ENCODE measurements at places on chromosomes 7 and 10.

GRCh38 chr10:44389150-44389549 is 4.3 kb upstream of the CXCL12 start:
- no peak for DNase-seq

- no peak for DNase-seq
Measured at GRCh38 chr7:88115816-88116215, 104.0 kb downstream of the SRI start.

GRCh38 chr10:26025523-26025922 is 91.5 kb downstream of the MYO3A start:
- no peak for DNase-seq

- DNase-seq: no peak
Measured at GRCh38 chr7:122746948-122747347, 44.2 kb upstream of the RNF148 start.

DNA sequence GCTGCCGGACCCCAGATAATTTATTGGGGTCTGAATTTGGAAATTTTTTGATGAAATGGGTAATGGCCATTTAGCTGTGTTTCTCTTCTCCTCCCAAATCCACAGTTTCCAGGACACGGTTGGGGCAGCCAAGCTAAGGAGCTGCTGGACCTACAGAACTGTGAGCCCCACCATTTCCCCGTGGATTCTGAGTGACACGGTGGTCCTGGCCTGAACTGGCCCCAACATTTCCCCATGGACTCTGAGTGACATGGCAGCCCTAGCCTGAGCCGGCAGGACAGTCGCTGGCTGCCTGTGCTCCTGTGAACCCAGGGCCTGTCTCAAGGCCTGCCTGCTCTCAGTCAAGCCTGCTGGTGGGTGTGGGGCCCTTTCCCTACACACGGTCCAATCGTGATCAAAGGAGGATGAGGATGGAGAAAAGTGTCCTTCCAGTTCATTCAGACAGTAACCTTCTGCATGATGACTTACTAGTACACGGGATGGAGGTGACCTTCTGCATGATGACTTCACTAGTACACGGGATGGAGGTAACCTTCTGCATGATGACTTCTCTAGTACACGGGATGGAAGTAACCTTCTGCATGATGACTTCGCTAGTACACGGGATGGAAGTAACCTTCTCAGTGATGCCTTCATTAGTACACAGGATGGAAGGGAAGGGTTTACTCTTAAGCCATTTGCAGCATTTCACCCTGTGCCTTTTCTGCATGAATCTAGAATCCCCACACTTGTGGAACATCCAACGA is 359.9 kb downstream of the GLRX3 start:
- DNase-seq: no peak

DNA sequence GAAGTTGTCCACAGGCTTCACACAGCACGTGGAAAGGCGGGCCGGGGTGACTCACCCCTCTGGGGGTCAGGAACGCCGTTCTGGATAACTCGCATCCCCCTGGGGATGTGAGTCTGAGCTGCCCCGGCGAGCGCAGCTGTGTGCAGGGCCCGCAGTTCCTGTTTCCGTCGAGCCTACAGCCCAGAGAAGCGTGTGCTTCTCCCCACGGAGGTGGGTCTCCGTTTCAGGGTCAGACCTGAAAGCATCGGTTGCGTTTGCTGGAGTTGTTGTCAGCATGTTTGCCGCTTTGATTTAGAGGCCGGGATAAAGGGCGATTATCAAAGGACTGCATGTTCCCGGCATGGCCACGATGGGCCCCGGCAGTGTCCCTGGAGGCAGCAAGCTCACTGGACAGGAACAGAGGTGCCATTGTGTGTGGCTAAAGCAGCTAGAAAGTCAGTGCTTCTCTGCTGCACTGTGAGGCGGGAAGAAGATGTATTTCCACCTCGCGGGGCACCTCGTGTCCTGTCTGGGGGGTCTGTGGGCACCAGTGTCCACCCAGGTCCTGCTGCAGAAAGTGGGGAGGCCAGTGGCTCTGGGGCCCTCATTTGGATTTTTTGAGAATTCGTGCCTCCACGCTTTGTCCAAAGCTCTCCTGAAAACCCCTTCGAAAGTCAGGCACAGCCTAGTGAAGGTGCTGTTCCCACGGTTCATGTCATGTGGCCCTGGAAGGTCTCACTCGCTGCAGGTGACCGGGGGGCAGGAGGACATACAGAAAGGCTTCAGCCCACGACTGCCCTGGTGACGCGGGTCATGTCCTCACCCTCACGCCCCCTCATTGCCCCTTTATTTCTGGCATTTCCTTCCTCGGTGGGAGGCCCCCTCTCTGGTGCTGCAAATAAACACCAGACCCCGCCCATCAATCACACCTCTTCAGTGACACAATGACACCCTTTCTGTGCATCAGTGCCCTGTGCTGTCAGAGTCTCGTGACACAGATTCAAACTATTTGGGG is 27.4 kb upstream of the GDI2 start:
- DNase-seq: no peak

- no peak for DNase-seq
Measured at GRCh38 chr10:17247210-17247609, 19.2 kb downstream of the VIM start.

DNA sequence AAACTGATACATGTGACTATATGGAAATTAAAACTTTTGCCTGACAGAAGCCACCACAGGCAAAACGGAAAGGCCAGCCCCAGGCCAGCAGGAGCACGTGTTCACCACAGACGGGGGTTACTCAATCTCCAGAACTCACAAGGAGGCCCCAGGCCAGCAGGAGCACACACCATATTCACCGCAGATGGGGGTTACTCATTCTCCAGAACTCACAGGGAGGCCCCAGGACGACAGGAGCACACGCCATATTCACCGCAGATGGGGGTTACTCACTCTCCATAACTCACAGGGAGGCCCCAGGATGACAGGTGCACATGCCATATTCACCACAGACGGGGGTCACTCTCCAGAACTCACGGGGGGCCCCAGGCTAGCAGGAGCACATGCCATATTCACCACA is 61.5 kb downstream of the NKX6-2 start:
- no peak for DNase-seq

- no peak for DNase-seq
Measured at GRCh38 chr7:26022982-26023381, 129.0 kb upstream of the NFE2L3 start.

DNA sequence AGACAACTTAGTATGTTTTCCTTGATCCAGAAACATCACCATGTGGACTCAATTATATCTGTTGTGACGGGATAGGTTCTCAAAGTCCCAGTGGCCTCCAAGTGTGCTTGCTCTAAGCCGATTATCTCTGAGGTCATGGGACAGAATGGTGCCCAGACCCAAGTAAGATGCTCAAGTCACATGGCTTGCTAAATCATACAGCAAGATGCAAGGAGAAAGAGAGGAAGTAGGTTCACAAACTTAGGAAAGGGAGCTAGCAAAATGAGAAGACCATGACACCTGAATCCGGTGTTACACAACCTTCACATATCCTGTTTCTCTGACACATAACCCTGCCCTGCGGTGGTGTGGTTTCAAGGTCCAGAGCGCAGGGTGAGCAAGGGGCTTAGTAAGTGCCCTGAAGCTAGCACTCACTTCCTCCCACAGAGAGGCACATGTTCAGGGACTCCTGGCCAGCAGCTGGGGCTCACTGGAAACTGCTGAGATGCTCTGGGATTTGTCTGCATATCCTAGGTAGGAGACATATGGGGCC is 590.9 kb upstream of the ANKRD30A start:
- DNase-seq: no peak

- no peak for DNase-seq
Measured at GRCh38 chr7:113209449-113210203, 91.3 kb upstream of the SMIM30 start.

- no peak for DNase-seq
Measured at GRCh38 chr10:91745090-91745831, 53.0 kb upstream of the TNKS2 start.

- no peak for DNase-seq
Measured at GRCh38 chr7:75756991-75757676, 14.9 kb downstream of the CCL26 start.

GRCh38 chr10:28127881-28128280 is 129.0 kb upstream of the ODAD2 start:
- DNase-seq: no peak

GRCh38 chr7:64916-65341 is 127.4 kb upstream of the FAM20C start:
- no peak for DNase-seq

DNA sequence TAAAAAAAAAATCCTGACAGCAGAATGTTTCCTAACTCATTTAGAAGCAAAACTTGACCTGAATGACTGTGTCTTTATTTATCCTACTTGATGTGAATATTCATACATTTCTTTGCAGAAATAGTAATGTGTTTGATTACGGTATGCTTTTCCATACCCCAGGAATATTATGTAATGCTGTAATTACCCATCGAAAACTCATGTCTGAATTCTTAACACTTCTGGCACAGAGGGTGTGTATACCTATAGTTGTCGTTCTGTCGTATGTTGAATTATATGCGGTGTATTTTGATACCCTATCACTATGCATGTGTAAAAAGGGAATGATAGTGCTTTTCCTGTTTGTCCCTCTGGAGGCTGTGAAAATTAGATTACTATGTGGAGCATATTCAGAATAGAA is 26.6 kb downstream of the SDK1 start:
- no peak for DNase-seq

Measured in stimulated activated CD8-positive, alpha-beta memory T cell treated with anti-CD3 and anti-CD28 coated beads, Interleukin-12 subunit alpha, Interleukin-12 subunit beta, amount 100 ng/mL, for 4 hours (primary cell).